ENCODE measurements at places on chromosomes 11 and 22.

GRCh38 chr22:41925783-41926460 is 684 bp downstream of the TNFRSF13C start:
- DNase-seq: peak; percentile 38

DNA sequence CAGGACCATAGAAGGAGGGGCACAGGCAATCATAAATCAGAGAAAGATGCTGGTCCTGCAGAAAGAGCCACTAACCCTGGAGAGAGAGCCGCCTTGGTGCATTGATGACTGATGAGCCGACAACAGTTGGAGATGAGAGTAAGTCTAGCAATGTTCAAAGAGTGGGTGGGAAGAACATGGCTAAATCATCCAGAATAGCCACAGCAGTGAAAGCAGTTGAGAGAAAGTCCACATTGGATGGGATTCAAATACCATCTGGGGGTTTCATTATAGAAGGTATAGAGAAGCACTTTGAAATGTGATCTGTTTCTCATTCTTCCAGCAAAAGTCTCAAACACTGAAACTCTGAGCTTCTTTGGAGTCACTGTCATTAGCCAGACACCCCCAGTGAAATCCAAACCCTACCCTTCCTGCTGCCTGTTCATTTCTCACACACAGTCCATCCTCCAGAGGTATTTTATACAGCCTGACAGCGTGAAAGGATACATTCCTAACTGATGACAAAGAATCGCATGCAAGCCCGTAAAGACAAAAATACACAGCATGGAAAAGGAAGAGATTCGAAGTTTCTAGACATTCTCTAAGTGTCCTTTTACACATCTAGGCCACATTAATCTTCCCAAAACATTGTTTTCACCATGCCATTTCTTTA is 303.1 kb upstream of the MPPED2 start:
- no peak for DNase-seq

DNA sequence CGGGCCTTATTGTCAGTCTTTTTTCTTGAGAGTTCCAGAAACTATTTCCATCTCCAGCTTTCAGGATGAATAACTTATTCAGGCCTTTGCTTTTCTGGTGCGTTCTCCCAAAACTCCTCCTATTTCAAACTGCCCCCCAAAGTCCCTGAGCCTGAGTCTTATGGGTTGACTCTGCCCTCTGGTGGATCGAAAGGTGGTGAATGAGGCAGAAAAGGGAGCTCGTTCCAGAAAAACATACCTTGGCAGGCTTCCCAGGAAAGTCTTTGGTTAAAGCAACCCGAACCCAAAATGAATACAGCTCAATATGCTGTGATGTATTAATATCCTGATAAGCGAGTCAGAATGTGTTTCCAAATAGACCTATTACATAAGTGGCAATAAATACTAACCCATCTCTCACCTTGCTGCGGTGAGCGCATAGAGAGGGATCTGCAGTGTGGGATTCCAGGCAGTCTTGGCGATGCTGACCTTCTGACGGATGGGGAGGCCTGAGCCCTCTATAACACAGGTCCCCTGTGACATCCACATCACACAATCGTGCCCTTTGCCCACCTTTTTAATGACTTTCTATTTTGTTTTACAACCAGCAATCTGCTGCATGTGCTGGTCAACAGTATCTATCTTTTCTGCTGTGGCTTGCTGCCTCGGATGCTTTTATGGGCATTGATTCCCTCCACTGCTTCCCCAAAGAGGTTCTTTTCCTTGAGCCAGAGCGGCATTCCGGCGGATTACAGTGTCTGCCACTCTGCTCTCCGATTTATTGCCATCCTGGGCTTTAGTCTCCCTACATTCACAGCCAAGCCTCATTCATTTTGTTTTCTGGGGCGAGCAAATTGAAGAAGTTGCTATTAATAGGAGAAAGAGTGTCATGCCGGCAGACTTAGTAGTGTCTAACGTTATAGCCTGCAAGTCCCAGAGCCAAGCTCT is 756.8 kb downstream of the NTM start:
- DNase-seq: no peak

DNA sequence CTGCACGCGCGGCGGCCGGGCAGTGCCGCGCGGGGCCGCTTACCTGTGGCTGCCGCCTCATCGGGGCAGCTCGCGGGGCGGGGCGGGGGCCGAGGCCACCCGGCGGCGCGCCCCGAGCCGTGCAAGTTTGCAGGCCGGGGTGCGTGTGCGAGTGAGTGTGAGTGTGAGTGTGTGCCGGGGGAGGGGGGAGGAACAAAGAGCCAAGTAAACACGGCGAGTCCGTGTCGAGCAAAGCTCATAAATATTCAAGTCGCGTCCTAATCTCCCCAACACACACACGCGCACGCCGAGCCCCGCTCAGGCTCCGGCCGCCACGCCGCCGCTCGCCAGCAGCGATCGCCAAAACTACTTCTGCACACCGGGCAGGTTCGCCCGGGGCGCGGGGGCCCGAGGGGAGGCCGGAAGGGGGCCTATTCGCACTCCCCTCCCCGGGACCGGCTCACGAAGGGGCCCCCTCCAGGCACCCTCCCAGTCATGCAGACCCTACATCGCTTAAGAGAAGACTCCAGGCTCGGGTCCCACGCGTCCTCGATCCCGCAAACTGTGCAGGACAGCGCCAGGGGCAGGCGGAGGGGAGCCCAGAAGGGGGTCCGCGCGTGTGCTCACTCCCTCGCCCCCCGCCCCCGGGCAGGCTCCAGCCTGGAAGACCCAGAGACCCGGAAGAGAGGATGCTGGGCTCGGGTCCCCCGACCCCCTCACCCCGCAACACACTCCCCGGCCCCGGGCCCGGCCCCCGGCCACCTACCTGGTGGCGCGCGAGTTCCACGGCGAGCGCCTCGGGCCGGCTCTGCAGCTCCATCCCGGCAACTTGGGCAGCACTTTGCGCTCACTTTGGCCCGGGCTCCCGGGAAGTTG is 827 bp downstream of the PHF21B start:
- no peak for DNase-seq

DNA sequence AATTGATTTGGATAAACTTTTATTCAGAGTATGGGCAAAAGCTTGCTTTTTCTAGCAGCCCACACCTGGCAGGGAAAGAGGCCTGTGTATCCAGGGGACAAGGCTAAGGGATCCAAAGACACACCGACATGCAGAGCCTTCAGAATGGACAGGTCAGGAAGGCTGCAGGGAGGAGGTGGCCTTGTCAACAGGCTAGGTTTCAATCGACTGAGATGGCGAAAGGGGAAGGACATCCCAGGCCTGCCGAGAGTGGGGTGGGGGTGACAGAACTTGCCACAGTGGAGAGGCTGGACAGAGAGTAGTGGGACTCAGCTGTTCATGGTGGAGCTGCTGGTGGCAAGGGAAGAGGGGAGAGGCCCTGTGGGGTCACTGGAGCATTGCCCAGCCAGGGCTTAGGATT is 5.3 kb upstream of the SLC39A13 start:
- no peak for DNase-seq

- DNase-seq: no peak
These were observed 649 bp downstream of the SELENOO start for GRCh38 chr22:50201191-50202129.

- no peak for DNase-seq
These were observed 45.5 kb upstream of the ALKBH3 start for GRCh38 chr11:43835104-43835503.

DNA sequence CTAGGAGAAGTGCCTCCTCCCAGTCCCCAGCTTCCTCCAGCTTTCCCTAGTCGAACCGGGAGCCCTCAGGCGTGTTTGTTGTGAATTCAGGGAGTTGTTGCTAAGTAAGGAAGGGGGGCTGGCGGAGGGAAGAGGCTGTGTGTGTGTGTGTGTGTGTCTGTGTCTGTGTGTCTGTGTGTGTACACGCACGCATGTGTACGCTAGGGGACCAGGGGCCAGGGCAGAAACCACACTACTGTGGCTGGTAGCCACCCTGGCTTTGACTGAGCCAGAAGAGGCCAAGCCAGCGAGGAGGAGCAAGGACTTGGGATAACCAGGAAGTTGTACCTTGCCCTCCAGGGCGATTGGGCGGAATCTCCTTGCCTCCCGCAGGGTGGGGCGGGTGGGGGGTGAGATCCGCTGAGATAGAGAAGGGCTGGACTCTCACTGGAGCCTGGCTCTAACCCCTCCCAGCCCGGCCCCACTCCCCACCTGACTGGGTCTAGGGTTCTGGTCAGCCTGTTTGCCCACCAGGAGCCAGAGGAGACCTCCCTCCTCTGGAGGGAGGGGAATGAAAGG is 7.5 kb downstream of the BCL9L start:
- no peak for DNase-seq

GRCh38 chr11:134481135-134481534 is 69.1 kb upstream of the B3GAT1 start:
- DNase-seq: no peak

DNA sequence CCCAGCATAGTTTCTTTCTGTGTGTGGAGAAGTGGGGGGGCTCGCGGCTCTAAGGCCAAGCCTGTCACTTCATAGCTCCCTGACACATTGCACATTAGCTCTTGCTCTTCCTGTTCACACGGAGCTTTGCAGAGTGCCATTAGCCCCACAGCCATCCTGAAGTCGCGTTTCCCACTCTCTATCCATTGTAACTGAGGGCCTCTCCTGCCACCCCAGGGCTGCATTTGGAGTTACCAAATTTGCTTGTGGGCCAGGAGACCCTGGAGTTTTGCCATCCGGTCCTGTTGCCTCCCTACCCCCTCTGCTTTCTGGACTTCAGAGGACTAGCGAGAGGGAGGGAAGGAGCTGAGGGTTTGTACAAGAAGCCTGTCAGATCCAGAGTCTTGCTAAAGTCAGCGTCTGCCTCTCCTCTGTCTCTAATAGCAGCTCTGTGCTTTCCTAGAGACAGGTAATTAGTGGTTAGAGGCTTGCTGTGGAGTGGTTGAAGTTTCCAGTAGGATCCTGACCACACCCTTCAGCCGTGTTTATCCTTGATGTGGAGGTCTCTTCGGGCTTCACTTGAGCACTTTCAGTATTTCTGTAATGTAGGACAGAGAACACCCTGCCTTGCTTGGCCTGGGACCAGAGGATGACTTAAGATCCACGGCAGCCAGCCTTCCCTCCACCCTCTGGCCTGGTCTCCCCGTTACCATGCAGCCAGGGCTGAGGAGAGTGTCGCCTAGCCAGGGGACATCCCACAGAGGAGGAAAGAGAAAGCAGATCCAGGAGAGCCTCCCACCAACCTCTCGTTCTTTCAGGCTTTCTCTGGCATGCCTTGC is 14.1 kb downstream of the DCPS start:
- no peak for DNase-seq

DNA sequence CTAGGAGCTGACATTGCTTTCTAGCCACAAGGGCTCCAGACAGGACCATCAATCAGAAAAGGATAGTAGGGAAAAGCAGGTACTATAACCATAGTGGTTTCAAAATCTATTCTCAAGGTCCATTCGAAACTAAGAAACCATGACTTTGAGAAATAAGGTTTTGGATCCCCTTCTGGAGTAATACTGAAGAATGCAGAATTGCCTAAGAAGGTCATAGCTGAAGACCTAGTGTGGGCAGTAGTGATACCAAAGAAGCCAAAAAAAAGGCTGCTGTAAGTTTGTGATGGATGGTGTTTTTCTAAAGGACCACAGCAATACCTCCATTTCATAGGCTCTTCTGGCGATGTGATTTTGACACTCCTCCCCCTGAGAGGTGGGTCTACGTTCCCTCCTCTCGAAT is 163.1 kb downstream of the MAML2 start:
- DNase-seq: no peak

DNA sequence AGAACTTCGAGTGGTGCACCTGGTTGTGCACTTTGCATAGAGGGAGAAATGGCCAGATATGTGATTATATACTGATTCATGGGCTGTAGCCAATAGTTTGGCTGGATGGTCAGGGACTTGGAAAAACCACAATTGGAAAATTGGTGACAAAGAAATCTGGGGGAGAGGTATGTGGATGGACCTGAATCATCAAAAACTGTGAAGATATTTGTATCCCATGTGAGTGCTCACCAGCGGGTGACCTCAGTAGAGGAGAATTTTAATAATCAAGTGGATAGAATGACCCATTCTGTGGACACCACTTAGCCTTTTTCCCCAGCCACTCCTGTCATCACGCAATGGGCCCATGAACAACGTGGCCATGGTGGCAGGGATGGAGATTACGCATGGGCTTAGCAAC is 48.0 kb upstream of the NARS2 start:
- DNase-seq: no peak

DNA sequence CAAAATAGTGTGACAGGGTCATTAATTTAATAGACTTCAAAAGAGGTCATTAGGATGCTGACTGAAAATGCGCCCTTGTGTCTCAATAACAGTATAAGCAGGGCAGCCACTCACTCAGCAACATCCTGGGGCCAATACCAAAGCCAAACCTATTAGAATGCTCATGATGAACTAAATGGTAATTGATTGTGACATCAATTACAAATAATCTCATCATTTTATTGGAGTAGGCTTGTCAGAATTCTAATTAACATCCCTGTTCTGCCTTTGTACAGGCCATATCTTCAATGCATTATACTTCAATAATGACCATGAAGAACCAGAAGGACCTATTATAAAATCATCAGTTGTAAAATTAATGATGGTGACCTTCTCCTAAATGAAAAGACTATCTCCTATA is 64.2 kb downstream of the DNAJC24 start:
- no peak for DNase-seq

GRCh38 chr22:27610863-27611786 is 190.4 kb downstream of the MN1 start:
- DNase-seq: no peak

- DNase-seq: no peak
These were observed 62.8 kb downstream of the DDX10 start for GRCh38 chr11:108727665-108728064.

DNA sequence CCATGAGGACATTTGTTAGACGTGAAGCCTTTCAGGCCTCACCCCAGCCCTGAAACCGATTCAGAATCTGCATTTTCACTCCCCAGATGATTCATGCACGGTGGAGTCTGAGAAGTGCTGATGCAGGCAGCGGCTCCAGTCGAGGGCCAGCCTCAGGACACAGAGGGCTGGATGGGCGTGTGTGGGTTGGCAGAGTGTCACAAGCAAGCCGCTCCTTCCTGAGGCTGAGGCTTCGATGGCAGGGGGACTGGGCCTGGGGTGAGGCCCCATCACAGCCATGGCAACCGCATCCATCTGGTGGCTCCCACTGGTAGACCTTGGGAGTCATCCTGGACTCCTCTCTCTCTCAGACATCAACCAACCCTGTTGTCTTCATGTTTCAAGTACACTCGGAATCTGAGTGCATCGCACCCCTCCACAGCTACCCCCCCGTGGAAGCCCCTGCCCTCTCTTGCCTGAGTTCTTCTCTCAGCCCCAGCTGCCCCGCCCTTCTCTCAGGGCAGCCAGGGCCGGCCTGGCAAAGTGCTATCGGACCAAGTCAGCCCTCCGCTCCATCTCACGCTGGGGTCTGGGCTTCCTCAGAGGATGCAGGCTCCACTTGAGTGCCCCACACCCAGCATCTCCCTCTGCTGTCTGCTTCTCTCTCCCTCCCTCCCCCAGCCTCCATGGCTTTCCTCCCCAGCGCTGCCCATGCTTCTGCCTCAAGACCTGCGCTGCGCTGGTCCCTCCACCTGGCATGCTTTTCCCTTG is 10.6 kb downstream of the KCNC1 start:
- DNase-seq: no peak

GRCh38 chr11:66969584-66970225 is 5.4 kb upstream of the C11orf86 start:
- no peak for DNase-seq

- no peak for DNase-seq
These were observed 15.6 kb upstream of the THY1 start for GRCh38 chr11:119438599-119438998.

- DNase-seq: no peak
These were observed 22.3 kb upstream of the TMA7B start for GRCh38 chr22:39937906-39938305.

- no peak for DNase-seq
These were observed 12.6 kb downstream of the CHRM1 start for GRCh38 chr11:62908468-62909072.
